ENCODE measurements at places on chromosomes 5 and 9.

DNA sequence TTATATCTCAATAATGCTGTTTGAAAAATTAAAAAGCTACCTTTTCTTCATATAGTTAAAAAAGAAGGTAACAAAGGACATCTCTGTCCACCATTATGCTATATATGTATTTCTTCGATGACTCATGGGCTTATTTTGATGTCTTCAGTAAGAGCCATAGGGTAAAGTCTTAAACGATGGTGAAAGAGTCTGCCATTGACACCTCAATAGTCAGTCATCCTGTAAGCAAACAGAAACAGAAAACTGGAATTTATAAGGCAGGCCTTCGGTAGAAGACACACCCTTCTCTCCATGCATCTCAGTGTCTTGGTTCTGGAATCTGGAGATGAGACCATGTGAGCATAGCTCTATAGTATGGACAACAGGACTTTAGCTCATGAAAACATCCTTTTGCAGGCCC is 87.0 kb upstream of the ZNF462 start:
- DNase-seq, result no peak

- no peak for DNase-seq
These were observed 79.4 kb downstream of the AUH start for GRCh38 chr9:91282292-91282691.

DNA sequence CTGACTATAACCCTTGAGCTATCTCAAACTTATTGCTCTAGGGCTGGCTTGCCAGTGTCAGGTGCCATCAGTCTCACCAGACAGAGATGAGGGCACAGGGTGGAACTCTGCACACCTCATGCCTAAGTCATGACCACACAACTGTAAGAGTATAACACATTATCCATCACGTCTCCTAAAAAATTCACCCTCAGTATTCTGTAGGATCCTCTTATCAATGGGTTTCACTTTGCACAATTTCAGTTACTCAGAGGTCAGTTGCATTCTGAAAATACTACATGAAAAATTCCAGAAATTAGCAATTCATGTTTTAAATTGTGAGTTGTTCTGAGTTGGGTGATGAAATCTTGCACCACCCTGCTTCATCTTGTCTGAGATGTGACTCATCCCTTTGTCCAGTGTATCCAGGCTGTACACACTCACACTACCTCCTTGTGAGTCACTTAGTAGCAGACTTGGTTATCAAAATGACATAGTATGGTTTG is 690.9 kb upstream of the CDH18 start:
- peak; percentile 28 for DNase-seq

GRCh38 chr9:68932458-68932857 is 81.5 kb downstream of the PRKACG start:
- no peak for DNase-seq

- DNase-seq, result no peak
These were observed 350.9 kb upstream of the PCSK5 start for GRCh38 chr9:75539523-75539922.

GRCh38 chr5:113163328-113163727 is 186.7 kb downstream of the DCP2 start:
- peak; percentile 12 for DNase-seq
